ENCODE measurements at places on chromosomes 12 and 14.

DNA sequence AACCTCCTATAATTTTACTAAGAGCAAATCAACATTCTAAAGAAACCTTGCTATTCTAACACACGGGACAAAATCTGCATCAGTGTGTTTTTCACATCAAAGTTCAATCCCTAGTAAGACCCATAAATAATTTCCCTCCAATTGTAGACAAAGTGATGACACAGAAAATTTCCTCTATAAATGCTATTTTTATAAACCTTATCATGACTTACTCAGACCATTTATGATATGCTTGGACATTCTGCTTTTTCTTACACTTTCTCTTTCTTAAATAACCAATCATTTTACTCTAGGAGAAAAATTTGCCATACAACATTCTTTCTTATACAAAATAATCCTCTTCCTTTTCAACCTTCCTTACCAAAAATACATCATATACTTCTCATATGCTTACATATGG lies 67.0 kb downstream of the SDR9C7 start:
- no peak for DNase-seq

DNA sequence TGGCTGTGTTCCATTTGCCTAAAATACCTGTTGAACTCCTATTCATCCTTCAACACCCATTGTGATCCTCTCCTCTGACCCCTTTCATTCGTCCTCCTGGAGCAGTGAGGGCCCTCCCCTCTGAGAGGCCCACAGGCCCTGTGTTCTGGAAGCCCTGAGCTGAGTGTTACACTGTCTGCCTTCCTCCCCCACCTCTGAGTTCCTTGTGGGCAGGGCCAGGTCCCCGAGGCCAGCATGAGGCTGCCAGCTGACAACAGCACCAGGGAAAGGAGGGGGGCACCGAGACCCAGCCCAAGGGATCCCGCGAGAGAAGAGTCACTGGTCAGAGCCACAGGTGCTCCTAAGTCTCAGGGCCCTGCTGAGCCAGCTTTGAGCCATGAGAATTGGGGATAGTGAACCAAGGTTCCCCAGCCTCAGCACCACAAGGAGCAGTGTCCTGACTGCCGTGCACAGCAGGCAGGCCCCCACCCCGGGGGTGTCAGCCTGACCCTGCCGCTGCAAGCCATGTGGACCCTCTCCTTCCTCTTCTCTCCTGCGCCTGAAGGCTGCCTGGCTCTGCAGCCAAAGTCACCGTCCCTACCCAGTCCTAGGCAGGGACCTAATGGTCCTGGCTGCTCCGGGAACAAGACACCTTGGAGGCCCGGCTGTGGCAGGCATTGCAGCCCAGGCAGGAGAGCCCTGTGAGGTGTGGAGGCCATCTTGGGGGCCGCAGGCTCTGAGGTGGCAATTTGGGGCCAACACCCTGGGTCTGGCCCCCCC lies 52.5 kb downstream of the BEGAIN start:
- DNase-seq = no peak

GRCh38 chr14:64727551-64728071 lies 23.4 kb downstream of the PLEKHG3 start:
- DNase-seq = no peak

DNA sequence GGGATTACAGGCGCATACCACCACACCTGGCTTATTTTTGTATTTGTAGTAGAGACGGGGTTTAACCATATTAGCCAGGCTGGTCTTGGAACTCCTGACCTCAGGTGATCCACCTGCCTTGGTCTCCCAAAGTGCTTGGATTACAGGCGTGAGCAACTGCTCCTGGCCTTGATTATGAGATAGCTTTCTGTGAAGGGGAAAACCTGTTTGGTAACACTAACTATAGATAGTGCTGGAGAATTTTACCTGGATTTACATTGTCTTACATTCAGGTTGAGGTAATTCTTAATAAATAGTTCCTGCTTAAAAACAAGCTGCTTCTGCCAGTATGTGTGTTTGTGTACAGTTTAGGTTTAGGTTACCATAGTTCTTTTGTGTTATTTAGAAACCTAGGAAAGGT lies 77.1 kb downstream of the MON2 start:
- no peak for DNase-seq

- no peak for DNase-seq
Measured at GRCh38 chr14:58866391-58866790, 228.6 kb downstream of the DACT1 start.

DNA sequence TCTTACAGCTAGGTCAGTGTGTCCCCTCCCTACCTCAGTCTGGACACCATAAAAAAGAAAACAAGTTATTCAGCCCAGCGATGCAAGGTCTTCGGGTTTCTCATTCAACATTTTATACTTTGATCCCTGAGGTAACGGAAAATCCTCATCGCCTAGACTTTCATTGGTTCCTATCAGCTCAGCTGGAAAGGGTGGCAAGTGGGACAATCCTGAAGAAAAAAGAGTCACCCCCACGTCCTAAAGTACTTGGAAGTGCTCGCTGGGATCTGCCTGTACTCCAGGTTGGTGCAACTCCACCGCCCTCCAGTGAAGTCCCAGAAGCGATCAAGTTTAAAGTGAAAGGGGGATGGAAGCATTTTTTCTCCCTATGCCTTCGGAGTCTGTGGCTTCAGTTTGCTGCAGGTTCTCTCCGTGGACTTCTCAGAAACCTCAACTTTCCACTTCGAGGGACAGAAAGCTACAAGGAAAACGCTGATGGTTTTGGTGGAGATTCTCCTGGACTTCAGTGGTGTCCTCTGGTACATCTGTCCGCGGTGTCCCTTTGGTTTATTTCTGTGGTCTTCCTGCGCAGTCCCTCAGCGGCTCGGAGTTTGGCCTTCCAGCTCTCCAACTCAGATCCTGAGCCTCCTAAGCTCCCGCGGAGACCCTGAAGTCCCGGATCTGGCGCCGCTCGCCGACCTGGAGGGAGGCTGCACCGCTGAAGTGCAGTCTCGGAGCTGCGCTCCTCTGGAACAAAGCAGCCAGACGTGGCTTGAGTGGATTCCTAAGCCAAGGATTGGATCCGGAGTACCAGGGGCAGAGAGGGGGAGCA lies 1.8 kb upstream of the LRFN5 start:
- DNase-seq = no peak

GRCh38 chr12:24778486-24779304 lies 170.2 kb downstream of the BCAT1 start:
- no peak for DNase-seq

GRCh38 chr12:46579474-46579873 lies 206.9 kb upstream of the SLC38A2 start:
- no peak for DNase-seq

DNA sequence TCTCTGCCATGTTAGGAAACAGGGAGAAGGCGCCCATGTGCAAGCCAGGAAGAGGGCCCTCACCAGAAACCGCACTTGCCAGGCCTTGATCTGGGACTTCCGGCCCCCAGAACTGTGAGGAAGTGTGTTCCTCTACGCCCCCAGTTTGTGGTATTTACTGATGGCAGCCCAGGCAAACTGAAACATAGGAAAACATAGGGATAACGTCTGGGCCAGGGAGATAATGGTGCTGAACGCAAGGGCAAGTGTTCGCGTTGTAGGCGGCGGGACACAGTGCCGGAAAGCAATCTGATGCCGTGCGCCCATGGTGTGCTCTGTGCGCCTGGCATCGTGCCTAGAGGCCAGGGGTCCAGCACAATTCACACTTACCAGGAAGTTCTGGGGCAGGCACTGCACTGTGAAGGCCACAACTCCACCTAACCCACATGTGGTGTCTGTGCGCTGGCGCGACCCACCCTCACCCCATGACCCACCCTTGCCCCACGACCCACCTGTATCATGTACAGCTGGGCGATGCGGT lies 53.6 kb downstream of the ARL6IP4 start:
- no peak for DNase-seq

DNA sequence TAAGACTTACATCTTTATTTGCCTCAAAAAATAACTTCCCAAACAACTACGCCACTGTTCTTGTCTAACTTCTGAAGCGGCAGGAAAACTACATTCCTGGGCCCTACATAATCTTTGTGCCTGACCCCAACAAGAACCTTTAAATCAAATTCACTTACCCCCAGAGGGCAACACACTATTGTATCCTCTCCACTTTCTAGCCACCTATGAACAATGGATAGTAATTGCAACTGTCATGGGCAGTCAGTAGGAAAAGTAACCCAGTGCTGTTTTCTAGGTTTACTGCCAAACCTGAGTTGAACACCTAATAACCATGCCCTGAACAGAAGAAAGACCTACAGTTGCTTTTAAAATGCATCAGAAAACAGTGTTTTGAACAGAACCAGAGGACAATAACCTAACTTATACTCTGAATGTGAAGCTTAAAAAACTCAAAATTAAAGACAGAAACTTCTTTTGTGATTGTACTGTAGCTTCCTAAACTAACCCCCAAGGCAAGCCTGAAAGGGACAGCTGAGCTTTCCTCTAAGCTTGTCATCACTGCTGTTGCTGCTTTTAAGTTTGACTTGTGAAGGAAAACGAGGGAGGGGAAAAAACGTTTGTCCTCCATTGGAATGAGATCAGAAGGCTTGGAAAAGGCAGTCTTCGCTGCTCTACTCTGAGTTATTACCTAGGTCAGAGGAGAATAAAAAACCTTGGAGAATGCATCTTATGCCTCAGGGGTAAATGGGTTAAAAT lies 195.7 kb downstream of the SOX5 start:
- DNase-seq = no peak

- DNase-seq = no peak
Measured at GRCh38 chr12:75756111-75756510, 244.7 kb upstream of the KRR1 start.

DNA sequence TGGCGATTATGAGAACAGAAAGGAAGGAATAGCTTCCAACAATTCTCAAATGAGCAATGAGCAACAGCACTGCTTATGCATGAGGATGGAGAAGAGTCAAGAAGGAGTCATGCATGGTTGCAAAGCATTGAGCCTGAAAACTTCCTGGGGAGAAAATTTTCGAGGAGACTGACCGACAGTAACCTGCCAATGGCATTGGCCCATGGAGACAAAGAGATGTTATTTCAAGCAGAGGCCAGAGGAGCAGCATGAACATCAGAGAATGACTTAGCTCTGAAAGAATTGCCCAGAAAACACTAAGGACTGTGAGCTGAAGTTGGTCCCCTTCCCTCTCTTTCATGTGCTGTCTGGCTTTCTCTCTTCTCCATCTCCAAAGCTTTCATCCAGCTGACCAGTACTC lies 343.4 kb downstream of the ADAMTS20 start:
- no peak for DNase-seq

- no peak for DNase-seq
Measured at GRCh38 chr14:49105956-49106355, 480.2 kb downstream of the RPS29 start.

GRCh38 chr12:125860672-125861288 lies 795.5 kb downstream of the AACS start:
- DNase-seq = no peak

- no peak for DNase-seq
Measured at GRCh38 chr12:71009430-71010142, 89.0 kb upstream of the PTPRR start.

- DNase-seq = no peak
Measured at GRCh38 chr12:111197376-111197944, 171.4 kb downstream of the PHETA1 start.

GRCh38 chr12:26966842-26967241 lies 28.6 kb downstream of the FGFR1OP2 start:
- DNase-seq = no peak

- no peak for DNase-seq
Measured at GRCh38 chr12:18165422-18165871, 75.5 kb upstream of the RERGL start.

DNA sequence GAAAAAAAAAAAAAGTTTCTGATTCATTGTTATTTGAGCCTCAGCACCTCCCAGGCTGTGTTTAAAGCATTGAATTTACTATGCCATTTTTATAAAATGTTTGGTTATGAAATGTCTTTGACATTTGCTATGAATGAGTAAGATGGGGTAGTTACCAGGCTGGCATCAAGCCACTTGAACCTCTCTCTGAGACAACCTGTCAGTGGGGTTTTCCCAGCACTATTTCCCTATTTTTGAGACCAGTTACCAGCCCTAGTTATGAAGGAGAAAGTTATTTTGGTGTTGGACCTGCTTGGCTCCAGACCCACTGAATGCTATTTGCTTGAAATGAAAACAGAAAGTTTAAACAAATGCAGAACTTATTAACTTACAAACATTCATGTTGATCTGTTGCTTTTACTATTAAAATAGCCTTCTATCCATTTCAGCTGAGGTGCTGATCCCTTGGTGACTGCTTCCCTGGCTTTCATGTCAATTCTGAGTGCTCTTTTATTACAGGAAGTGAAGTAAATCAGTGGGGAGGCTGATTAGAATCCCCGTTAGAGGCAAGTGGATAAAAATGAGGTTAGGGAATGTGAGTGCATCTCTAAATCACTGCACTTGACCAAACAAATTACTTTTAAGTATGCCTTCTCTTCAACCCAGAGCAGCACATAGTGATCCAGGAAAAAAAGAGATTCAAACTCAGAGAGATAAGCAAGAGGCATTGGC lies 37.8 kb downstream of the LLPH start:
- DNase-seq = no peak

GRCh38 chr12:47312808-47313426 lies 233.2 kb upstream of the AMIGO2 start:
- peak; percentile 59 for DNase-seq

DNA sequence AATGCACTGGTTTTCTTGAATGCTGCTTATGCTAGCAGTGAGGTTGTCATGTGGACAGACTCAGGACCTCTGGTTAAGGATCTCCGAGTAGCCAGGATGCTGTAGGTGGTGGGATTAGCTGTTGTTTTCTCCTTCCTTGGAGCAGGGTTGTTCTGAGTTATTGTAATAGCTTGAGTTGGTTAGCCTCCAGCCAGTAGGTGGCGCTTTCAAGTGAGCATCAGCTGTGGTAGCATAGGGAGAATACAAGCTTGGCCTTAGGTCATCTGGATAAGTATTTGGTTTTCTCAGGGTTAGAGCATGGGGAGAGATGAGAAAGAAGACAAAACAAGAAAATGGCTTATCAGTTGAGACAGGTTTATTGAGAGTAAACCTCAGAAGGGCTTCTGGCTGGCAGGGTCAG lies 299.7 kb upstream of the FBXO33 start:
- DNase-seq = no peak

GRCh38 chr14:84991021-84991420 lies 538.9 kb upstream of the FLRT2 start:
- no peak for DNase-seq

- DNase-seq = no peak
Measured at GRCh38 chr12:16130343-16130742, 147.1 kb downstream of the SLC15A5 start.

DNA sequence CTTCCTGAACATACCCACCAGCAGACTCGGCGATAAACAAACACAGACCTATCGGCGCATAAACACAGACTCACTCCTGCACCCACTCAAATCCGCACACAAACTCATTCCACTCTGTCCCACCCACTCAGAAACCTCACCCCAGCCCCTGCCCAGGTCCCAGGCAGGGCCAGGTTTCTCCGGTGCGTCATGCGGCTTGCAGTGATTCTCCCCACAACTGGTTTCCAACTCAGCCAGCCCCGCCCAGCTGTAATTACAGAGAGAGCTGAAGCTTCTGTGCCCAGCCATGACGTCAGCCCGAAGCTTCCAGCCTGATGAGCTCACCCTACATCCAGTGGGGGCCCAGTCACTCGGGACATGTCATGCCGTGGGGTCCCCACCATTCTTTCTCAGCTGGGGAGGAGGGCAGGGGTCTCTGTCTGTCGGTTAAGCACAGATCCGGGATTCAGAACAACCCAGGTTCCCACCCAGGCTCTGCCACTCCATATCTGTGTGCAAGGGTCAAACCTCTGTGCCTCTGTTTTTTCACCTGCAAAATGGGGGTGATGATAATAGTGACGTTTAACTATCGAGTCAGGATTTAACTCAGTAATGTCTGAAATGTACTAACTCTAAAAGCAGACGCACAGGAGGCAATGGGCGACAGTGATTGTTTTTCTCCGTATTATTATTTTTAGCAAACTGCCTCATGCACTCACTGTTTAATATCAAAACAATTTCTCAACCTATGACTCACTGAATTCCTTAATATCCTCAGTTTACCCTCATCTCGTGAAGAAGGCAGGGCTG lies 2.3 kb upstream of the HSPB8 start:
- no peak for DNase-seq

Measured in naive B cell (primary cell).